ENCODE measurements at places on chromosomes 12 and 14.
A peak's percentile ranks its signal among the peaks of the same experiment; 100 is the strongest.

DNA sequence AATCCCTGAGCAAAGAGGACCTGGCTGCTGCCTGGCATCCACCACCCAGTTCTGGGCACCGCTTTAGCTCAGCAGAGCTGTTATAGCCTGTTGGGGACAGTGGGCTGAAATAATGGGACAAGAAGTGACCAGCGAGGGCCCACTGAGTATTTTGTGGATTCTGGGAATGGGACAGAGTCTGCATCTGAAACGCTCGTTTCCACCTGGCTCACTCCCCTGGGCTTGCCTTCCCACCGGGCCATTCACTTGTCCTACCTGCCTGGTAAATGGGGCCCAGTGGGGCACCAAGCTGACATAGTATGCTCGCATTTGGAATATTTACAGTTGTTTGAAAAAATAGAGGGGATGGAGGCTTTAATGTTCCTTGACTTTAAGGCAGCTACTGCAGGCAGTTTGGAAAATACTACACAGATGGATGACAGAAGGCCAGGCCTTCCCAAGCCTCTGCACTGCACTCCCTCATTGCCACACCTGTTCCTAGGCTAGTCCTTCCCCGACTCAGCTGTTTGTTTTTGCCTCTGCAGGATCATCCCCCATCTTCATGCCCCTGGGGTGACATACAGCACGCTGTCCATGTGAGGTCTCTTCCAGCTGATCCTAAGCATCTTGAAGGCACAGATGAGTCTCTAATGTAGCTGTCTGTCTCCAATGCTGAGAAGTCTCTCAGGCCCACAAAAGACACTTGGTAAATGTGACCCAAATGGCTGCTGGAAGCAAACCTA is 61.3 kb upstream of the DICER1 start:
- DNase-seq: no peak

DNA sequence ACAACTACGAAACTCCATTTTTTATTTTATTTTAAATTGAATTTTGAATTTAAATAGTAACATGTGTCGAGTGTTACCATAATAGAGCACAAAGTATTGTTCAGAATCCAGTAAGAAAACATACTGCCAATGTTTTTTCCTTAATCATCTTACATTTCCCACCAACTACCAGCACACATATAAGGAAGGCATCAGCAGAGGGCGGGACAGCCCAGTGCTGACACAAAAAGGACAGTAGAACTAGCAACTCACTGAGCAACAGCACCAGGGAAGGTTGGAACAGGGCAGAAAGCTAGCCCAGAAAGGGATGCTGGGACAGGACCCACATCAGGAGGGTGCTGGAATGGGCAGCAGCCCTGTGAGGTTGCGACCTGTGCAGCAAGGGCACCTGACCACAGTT is 43.9 kb downstream of the DICER1 start:
- no peak for DNase-seq

- no peak for DNase-seq
These were observed 58.0 kb downstream of the TRAFD1 start for GRCh38 chr12:112183141-112184021.

DNA sequence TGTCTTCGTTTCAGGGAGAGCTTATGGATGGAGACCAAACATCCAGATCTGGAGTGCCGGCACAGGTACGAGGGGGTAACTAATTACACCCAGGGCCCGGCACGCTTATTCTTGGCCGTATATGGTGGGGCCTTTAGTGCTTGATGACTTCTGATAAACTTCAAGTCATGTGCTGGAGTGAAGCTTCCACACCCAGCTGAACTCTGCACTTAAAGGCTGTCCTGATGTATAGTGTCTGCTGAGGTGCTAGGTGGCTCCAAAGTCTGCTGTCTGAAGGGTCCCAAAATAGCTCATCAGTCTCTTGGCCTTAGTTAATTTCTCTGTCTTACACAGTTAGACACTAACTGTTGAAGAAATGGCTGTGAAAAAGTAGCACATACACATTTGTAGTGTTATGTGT is 17.9 kb downstream of the RNF34 start:
- no peak for DNase-seq

DNA sequence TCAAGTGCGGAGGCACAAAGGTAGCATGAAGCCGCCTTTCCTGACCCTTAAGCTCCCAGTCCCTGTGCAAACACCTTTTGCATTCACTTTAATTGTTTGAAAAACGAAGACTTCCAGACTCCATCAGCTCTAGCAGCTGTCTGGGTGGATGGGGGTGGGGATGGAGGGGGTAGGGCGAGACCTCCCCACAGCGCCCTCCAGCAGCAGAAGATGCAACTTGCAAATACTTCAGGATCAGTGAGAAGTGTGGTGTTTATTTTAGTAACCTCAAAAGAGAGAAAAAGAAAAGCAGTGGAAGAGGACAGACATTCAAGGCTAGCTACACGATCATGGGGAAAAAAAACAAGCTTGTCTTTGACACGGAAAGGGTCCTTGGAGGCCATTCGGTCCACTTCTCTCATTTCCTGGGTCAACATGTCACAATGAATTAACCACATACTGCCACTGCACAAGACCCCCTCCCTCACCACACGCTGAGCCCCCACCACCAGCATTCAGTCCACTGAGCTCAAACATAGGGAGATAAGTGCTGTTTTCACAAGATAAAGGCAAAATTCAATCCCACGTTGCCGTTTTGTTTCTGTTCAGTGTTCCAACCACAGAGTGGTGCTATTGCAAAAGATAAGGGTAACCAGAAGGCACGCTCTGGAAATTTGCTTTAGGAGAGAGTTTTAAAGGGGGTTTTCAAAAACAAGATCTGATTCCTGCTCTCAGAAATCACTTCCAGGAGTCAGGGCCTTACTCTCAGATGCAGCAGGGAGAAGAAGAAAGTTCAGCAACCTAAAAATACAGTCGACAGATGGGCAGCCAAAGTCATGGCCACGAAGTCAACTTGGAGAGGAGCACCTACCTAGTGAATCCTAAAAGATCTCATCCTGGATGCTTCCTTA is 3.3 kb upstream of the NTF3 start:
- no peak for DNase-seq

GRCh38 chr14:58368956-58369355 is 26.8 kb upstream of the TOMM20L start:
- no peak for DNase-seq

- no peak for DNase-seq
These were observed 5.5 kb upstream of the GPR68 start for GRCh38 chr14:91249841-91250616.

DNA sequence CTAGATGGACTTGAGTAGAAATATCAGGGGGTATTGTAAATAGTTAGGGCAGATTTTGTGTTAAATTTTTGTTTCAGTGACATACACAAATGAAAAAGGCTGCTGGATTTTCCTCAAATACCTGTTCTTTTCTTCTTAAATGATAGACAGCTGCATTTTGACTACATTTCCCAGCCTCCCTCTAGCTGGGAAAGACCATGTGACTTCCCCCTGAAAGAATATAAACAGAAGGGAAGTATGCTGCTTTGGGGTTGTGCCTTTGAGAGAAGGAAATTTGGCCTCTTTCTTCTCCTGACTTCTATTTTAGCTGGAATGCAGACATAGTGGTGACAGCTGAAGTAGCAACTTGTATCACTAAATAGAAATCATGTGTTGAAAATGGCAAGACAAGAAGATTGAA is 476.1 kb upstream of the SYT1 start:
- DNase-seq: no peak

GRCh38 chr14:62076825-62077605 is 314.8 kb downstream of the SNAPC1 start:
- DNase-seq: no peak

GRCh38 chr12:39032034-39032433 is 126.6 kb upstream of the CPNE8 start:
- no peak for DNase-seq

DNA sequence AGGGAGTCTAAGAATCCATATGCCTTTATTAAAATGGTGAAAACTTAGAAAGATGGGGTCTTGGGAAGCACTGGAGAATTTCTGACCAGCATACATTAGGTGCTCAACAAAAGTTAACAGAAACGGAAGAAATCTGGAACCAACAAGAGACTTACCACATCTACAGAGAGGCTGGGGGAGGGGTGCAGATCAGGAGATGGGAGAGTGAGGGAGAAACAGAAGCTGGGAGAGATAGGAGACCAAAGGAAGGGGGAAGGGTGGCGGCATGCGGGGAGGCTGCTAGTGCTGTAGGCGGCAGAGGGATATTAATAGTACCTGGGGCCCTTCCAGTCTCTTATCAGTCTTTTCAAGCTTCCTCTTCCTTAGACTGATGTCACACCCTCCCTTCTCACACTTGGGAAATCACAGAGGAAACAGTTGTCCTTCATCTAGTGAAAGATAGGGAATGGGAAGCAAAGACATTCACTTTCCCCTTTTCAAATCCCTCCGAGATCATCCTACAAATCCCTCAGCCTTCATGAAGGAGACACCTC is 18.1 kb downstream of the ZBTB39 start:
- DNase-seq: no peak

- no peak for DNase-seq
These were observed 16.5 kb downstream of the SPTLC2 start for GRCh38 chr14:77599889-77600288.

GRCh38 chr14:54922598-54922997 is 20.0 kb upstream of the GCH1 start:
- DNase-seq: peak; percentile 15

DNA sequence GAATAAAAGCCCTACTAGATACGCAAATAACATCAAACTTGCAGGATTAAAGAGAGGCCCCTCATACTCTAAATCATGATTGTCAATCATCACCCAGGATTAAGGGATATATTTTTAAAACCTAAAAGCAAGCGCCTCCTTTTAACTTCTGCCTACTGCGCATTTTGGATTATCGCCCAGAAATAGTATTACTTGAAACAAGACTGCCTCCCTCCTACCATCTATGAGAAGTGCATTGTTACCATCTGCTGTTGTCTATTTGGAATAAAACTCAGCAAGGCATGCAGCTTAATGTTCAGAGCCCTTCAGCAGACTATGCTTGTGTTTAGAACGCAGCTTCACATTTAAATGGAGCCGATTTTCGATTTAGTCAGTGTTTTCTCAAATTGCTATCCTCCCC is 79.6 kb downstream of the EXOC5 start:
- DNase-seq: peak; percentile 39

- no peak for DNase-seq
These were observed 44.4 kb upstream of the CERS5 start for GRCh38 chr12:50211392-50212070.

- DNase-seq: peak; percentile 34
These were observed 575 bp downstream of the NAA30 start for GRCh38 chr14:57390806-57391516.

GRCh38 chr12:103495469-103496456 is at the start of gene C12orf42:
TSS of gene C12orf42 (minus strand) at chr12:103495968. CDS start at chr12:103478426, 17,542 bp downstream.
- no peak for DNase-seq

DNA sequence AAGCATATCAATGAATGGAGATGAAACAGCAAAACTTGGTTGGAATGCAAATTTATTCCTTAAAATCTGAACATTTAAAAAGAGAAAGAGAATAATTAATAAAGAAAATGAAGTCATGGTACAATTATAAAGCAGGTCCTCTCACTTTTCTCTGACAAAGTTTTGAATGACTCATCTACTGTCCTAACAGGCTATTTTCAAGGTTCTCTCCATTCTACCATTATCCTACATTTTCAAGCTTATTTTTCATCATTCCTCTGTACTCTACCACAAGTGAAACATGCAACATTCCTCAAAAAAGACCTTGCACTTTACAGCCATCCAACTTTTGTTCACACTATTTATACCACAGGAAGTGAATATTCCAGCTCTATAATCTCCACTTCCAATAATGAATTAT is 36.9 kb upstream of the AP4S1 start:
- DNase-seq: no peak

GRCh38 chr12:129886541-129886940 is 17.3 kb downstream of the TMEM132D start:
- no peak for DNase-seq

DNA sequence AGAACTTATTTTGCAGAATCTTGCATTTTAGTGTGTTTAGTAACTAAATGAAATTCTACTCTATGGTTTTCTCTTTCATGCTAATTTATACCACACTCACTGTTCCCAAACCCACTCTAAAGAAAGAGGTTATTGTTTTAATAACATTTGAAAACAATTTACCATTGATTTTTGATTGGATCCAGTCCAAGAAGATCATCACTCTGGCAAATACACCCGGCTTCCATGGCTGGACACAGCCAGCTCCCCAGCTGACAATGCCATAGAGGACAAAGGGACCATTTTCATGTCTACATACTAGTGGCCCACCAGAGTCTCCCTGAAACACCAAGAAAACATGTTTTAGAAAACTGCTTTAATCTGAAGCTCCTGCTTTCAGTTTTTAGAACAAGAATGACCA is 42.4 kb downstream of the OVCH1 start:
- no peak for DNase-seq

- DNase-seq: no peak
These were observed 26.3 kb downstream of the WNT5B start for GRCh38 chr12:1655225-1655788.

DNA sequence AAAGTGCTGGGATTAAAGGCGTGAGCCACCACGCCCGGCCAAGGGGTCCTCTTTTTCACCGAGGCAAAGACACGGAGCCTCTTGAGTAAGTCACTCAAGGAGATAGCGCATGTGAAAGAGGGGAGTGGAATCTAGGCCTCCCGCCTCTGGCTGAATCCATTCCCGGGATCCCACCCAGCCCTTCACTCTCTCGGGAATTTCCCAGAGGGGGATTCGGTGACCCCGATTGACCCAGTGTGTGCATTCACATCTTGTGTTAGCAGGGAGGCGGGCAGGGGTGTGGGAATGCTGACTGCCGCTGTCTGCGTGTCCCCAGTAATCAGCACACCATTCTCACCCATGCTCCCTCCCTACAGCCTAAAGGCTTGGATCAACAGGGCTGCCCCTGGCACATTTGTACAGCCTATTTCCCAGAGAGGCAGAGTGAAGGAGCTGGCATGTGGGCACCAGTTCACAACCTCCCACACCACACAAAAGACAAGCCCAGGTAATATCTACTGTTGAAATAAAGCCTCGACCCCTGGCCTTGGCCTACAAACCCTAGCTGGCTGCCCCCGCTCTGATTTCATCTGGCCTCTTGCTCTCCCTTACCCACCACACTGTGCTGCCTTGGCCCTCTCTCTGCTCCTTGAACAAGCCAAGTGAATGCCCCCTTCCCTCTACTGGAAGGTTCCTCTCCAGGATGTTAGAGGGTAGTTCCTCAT is 1.3 kb upstream of the LTBP2 start:
- DNase-seq: no peak

DNA sequence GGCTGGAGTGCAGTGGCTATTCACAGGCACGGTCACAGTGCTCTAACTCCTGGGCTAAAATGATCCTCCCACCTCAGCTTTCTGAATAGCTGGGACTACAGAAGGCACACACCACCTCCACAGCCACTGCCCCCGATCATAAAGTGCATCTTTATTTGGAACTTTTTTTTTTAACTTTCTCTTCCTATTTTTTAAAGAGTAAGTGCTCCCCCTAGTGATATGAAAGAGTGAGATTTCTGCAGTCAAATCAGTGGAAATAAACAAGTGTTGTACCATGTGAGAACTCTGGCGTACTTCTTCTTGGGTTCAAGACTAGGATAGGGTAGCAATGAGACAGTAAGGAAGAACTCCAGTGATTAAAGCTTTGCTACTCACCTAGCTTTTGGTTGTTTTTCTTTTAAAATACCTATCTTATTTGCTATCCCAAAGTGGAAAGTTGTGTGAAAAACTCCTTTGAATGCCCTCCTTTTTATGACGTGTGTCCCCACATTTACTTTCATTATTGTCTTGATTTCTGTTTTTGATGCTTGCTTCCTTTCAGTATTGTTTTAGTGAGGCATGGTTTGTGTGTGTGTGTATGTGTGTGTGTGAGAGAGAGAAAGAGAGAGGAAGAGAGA is 6.6 kb downstream of the PPP4R4 start:
- DNase-seq: peak; percentile 32

All from fibroblast of gingiva (primary cell).